ENCODE measurements at places on chromosomes 4 and X.

GRCh38 chr4:10872833-10873517 is 188.4 kb upstream of the CLNK start:
- DNase-seq, result no peak

DNA sequence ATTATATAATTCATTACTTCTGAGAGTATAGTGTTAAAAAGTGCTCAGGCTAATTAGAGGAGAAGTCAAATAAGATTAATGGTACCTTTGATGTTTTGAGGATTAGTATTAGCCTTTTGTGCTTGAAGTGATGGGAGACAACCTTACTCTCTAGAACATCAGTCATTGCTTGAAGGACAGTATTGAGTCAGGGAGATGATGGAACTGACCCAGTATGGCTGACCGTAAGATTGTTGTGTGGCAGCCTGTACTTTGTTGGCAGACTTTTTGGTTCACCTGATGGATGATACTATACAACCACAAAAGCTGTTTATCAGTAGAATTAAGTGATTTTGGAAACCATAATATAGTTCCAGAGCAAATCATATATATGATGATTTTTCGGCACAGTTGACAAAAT is 9.9 kb downstream of the OGT start:
- no peak for DNase-seq

DNA sequence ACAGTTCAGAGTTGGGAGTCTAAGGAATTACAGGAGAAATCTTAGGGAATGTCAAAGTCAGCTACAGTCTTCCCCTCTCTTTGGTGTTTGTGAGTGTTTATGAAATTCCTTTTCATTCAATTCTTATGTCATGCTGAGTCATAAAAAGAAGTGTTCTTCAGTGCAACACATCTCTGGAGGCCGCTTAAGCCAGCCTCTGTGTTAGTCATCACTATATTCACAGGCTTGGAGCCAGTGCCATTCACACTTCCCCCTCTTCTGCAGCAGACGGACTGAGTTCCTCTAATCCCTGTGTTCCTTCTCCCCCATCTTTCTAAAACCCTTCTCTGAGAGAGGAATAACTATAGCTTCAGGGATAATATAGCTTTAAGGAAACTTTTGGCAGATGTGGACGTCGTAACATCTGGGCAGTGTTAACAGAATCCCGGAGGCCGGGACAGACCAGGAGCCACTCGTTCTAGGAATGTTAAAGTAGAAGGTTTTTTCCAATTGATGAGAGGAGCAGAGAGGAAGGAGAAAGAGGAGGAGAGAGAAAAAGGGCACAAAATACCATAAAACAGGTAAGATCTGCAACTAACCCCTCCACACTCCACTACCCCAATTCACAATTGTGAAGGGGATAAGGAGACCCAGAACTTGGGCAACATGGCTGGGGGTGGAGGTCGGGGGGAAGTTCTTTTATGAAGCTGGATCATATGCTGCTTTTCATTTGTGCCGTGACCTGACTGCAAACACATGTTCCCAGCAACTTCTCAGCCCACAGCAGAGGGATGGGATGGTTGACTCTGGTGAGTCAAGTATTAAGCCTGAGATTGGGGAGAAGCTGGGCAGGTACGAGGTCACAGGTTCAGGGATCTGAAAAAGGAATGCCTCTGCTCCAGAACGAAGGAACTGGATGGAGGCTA is at the start of gene SRPX2:
TSS of gene SRPX2 (plus strand) at position 244 of the 905 bp plus-strand sequence. CDS start 2,124 bp downstream, outside the sequence.
- no peak for DNase-seq

GRCh38 chr4:17476853-17477252 is 35.0 kb downstream of the QDPR start:
- DNase-seq, result no peak

GRCh38 chr4:78770091-78770642 is 6.0 kb upstream of the BMP2K start:
- DNase-seq, result no peak

DNA sequence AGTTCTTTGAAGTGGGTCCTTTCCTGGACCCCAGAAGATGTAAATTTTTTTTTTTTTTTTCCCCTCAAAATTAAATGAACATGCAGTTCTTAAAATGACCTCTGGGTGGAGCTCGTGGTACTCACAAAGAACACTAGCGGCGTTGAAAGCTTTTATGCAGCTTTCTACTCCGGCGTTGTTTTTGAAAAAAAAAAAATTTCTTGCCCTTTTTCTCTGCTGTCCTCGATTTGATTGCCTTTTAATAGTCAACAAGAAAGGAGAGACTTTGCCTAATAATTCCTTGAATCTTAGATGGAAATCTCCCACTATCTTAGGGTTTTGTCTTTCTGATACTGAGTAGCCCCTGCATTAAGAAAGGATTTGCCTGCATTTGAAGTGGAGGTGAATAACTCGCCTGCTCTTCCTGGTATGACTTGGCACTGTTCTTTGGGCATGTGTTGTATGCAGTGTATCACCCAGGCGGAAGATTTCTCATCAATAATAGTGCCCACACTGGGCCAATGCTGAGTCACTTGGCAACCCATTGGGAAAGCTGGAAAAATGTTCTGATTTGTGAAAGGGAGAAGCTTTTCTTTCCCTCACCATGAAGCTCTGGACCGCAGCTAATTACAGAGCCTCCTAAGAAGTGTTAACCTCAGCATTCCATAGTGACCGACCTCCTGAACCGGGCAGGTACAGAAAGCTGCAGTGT is 104.0 kb downstream of the PHEX start:
- DNase-seq, result peak; percentile 32

DNA sequence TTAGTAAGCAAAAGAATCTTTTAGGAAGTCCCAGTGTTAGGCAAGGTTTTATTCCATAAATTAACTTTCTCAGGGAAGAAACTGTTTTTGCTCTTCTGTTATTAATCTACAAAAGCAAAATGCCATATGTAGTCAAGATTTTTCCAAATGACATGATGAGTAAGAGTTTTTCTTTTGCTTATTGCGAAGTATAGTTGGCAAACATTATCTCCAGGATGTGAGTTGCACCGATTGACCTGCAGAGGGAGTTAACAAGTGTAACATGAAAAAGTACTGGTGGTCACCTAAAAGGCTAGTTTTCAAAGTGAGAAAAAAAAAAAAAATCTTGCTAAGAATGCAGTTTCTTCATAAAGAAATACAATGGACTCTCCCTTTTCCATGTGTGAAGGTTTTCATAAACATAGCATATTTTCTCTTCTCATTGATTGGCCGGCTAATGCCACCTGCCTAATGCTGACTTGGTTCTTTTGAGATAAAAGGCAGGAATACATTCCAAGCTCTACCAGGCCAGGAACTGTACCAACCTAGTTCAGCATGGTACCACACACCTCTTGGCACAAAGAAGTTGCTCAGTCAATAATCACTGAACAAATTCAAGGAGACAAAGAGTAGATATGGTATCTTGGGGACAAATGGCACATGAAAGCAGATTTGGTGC is 100.2 kb downstream of the LNX1 start:
- DNase-seq, result no peak

GRCh38 chr4:15883610-15884243 is 54.8 kb downstream of the FGFBP1 start:
- no peak for DNase-seq

DNA sequence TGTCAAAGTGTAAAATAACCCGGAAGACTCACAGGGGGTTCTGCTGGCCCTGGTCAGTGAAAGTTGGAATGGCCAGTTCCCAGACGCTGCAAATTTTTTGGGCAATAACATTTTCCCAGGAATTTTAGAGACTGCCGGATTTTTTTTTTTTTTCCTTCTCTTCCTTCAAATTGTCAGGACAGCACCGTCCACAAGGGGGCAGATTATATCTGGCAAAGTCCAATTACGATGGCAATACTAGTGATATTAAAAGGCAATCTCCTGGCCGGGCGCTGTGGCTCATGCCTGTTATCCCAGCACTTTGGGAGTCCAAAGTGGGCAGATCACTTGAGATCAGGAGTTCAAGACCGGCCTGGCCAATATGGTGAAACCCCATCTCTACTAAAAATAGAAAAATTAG is 20.5 kb downstream of the SLC25A5 start:
- no peak for DNase-seq

GRCh38 chr4:35038845-35039244 is 1205.5 kb downstream of the ARAP2 start:
- no peak for DNase-seq

DNA sequence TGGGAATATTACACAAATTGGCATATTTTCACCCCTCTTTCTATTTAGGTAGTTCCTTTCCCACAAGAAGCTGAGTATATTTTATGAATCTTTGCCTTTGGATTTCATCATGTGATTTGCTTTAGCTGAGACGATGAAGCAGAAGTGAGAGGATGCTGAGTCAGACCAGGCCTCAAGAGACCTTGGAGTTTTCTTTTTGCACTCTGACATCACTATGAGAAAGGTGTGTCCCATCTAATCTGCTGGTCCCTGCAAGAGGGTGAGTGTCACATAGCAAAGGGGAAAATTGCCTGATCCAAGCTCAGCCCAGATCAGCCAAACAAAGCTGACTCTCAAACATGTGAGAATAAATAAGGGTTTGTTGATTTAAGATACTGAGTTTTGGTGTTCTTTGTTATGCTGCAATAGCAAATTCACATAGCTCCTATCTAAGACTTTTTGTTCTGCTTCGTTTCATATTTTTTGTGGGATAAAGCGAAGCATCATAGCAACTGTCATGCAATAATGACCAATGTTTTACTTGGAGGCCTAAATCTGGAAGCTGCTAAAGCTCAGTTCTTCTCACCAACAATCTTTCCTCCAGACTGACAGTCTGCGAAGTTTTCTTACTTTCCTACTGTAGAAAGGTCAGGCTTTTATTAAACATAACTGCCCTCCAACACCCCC is 176.9 kb downstream of the PDHA2 start:
- DNase-seq, result no peak

DNA sequence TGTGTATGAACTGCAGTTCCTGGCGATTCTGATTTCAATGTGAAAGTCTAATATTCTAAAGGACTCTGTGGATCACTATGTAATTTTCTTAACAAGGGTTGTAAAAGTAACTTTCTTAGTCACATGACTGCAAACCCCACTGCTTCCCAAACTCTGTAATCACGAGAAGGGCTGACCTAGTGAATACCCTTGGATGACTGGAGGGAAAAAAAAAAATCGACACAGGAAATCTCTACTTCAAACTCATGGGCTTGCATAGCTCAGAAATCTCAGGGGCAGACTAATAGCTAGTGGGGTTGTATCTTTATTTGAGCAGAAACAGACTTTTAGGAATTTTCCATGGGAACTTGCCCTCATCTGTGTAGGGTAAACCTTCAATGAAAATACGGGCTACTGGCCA is 4.8 kb upstream of the MXRA5 start:
- DNase-seq, result no peak

- peak; percentile 7 for DNase-seq
Observed at GRCh38 chr4:141635736-141636081, 674 bp upstream of the IL15 start.

DNA sequence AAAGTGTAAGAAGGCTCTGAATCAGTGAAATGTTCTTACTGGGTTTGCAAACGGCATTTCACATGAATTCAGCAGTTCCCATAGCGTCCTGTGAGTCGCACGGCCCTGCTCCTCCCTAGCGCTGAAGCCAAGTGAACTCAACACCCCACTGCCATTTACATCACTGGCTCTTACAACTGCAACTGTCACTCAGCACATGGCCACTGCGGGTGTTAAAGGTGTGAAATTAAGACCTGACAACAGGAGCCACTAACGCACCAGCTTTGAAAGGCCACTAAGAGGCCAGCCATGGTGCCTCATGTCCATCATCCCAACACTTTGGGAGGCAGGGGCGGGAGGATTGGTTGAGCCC is 31.7 kb downstream of the RNF212 start:
- DNase-seq, result no peak

GRCh38 chrX:131607792-131608369 is 64.0 kb downstream of the OR13H1 start:
- no peak for DNase-seq

DNA sequence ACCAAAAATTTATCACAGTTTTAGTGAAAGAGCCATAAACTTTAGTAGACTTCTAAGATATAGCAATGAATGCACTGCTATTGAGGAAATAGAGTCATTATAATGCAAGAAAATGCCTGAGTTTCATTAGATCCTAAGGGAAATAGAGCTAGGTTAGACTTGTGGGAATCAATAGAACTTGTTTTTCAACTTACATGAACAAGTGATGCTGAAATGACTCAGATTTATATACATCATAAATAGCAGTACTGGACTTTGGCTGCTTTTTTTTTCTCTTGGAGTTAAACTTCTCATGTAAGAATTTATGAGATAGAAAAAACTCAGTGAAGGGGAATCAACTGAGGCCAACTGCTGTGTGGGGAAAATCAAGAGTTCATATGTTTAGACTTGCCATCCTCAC is 216.5 kb upstream of the AADAT start:
- no peak for DNase-seq

DNA sequence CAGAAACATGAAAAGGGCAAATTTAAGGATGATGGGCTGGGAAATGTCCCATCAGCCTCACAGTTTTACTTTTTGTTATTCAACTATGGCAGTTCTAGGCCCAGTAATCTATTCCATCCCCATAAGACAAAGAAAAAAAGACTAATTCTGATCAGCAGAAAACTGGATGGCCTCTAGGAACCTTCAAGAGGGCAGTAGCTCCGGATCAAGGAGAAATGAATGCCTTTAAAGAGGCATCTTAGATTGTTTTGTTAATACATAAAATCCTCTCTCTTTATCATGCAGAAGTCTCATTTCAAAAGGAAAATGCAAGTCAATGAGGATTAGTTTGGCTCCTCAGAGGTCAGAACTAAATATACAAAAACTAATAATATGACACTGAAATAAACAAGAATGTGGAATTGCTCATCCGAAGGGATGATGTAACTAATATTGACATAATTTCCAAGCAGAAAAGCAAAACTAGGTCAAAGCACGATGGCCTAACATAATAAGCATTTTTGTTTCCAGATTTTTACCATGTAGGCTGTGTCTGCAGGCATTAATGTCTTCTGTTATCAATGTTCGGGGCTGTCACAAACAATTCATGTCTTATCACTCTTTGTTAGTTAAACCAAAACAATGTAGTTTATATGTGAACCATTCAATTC is 8.8 kb downstream of the MID1 start:
- DNase-seq, result no peak

DNA sequence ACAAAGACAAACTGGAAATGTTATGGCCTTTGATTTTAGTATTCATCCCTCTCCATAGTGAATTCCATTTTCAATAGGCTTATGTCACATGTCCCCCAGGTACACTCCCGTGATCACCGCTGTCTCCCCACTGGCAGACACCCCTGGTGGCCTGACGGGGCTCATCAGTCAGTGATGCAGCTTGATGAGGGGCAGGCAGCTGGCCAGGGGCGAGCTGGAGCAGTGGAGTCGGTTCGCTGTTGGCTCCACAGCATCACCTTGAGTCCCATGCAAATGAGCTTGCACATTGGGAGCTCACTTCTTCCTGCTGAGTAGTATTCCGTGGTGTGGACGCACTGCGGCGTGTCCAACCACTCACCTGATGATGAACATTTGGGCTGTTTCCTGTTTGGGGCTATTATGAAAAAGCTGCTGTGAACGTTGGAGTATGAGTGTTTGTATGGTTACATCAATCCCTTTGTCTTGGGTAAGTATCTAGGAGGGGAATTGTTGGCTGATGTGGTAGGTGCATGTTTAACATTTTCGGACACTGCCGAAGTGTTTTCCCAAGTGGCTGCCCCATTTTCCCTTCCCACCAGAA is 5.2 kb downstream of the TREX2 start:
- no peak for DNase-seq

GRCh38 chr4:182062936-182063335 is 180.3 kb upstream of the TENM3 start:
- DNase-seq, result no peak

- no peak for DNase-seq
Observed at GRCh38 chrX:100587861-100588260, 3.1 kb downstream of the TNMD start.

- DNase-seq, result no peak
Observed at GRCh38 chr4:47914926-47915237, 499 bp upstream of the NFXL1 start.

Measured in left renal cortex interstitium (tissue), 4 donors.